Iris pigment epithelial cell (primary cell): ENCODE measurements at places on chromosomes 13 and 19.

GRCh38 chr13:24672141-24673132, 7.8 kb upstream of the ATP12A start:
- DNase-seq: no peak

GRCh38 chr19:29831041-29831548, 19.3 kb downstream of the CCNE1 start:
- DNase-seq: peak; percentile 35

DNA sequence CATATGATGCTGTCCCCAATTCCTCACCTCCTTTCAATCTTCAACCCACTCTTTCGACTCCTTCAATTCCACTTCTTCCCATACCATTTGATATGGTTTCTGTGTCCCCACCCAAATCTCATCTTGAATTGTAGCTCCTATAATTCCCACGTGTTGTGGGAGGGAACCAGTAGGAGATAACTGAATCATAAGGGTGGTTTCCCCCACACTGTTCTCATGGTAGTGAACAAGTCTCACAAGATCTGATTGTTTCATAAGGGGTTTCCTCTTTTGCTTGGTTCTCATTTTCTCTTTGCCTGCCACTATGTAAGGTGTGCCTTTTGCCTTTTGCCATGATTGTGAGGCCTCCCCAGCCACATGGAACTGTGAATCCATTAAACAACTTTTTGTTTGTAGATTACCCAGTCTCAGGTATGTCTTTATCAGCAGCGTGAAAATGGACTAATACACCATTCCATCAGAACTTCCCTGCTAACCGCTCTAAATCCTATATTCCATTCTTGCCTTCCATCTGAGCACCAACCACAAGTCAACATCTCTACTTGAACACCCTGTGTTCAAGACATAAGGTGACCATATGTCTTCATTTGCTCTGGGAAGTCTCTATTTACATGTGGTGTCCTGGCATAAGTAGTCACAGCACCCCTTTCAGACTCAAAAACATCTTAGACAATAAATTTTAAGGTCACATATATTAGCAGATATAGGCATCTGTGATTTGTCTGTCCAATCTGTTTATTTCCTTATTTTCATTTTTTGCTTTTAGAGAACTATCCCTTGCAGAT, 122.9 kb downstream of the TSHZ3 start:
- no peak for DNase-seq

DNA sequence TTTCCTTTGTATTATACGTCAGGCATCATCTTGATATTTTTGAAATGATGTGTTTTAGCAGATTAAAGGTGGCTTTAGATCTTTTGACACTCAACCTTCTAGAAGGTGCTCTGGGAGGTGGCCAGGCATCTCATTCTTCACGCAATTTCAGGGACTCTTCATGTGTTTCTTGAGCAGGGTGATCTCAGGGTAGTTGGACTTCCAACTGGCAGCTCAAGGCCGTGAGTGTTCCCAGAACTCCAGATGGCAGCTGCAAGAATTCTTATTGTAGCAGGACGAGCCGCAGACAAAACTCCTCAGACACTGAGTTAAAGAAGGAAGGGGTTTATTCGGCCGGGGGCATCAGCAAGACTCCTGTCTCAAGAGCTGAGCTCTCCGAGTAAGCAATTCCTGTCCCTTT, 82.5 kb upstream of the UBAC2 start:
- no peak for DNase-seq

GRCh38 chr19:18441804-18442788, 4.2 kb upstream of the ISYNA1 start:
- no peak for DNase-seq

GRCh38 chr19:35162471-35163326, 8.2 kb downstream of the FXYD5 start:
- peak; percentile 55 for DNase-seq

DNA sequence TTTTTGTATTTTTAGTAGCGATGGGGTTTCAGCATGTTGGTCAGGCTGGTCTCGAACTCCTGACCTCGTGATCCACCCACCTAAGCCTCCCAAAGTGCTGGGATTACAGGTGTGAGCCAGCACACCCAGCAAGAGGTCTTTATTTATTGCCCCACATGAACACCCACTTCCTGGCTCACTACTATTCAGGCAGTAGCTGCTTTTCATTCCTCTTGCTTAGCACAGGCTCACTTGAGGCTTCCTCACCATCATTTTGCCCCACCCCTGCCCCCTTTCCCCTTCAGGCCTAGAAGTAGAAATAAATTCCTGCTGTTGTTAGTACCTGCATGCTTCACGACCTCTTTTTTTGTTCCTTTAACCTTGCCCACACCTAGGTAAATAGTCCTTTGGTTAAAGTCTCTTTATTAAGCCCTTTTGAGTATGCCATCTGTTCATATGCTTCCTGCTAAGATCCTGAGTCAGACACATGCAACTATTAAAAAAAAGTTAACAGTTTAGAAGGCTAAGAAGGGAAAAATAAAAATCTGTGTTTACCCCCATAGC, 33.5 kb upstream of the ITM2B start:
- no peak for DNase-seq

DNA sequence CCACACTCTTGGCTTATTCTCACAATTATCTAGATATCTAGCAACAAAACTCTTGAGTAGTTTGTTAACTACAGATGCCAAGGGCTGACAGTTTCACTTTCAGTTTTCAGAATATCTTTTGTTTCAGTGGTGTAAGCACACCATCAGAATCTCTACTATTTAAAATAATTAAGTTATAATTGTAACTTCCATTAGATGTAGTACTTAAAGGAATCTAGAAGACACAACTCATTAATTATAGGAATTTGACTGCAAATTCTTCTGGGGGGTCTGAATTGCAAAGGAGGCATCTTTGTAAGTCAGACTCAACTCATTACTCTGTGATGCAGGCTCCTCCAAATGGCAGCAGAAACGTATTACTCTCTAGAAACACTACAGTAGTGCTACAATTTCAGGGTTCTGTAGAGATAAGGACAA, 44.9 kb upstream of the USPL1 start:
- DNase-seq: peak; percentile 69

DNA sequence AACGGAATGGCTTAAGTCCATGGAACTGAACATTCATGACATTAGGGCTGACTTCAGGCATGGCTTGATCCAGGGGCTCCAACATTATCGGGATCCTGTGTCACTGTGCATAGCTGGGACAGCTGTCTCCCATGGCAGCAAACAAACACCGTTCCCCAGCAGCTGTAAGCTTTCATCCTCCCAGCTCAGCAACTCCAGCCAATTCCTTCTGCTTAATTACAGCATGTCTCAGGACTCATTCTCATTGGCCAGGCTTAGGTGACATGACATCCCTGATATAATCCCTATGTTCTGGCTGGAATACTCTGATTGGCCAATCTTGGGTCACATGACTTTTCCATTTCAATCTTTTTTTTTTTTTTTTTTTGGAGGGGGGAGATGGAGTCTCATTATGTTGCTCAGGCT, 10.9 kb upstream of the TLE5 start:
- peak; percentile 53 for DNase-seq
